ENCODE measurements at places on chromosomes 1 and 21.

DNA sequence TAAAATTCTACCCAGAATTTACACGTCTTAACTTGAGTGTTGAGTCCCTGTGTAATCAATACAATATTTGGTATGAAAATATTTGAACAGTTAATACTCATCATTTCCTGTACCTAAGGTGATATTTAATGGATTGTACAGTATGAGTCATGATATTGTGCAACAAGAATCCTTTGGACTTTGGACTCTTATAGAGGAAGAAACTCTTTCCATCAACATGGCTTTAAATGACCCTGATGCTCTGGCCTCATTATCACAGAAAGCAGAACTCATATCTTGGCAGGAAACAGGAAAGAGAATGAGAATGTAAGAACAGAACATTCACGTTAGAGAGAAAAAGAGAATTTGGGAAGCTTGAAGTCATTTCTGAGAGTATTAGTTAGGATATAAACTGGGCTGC is 168.8 kb upstream of the B3GALT2 start:
- no peak for DNase-seq
- no peak overlapping the region for H3K4me3 ChIP-seq
- H3K36me3 ChIP-seq: no peaks in the 10 kb centered on the region
- no peaks in the 10 kb centered on the region for H3K27me3 ChIP-seq
- H3K27ac ChIP-seq: no peak overlapping the region
- no peaks in the 10 kb centered on the region for H3K4me1 ChIP-seq

DNA sequence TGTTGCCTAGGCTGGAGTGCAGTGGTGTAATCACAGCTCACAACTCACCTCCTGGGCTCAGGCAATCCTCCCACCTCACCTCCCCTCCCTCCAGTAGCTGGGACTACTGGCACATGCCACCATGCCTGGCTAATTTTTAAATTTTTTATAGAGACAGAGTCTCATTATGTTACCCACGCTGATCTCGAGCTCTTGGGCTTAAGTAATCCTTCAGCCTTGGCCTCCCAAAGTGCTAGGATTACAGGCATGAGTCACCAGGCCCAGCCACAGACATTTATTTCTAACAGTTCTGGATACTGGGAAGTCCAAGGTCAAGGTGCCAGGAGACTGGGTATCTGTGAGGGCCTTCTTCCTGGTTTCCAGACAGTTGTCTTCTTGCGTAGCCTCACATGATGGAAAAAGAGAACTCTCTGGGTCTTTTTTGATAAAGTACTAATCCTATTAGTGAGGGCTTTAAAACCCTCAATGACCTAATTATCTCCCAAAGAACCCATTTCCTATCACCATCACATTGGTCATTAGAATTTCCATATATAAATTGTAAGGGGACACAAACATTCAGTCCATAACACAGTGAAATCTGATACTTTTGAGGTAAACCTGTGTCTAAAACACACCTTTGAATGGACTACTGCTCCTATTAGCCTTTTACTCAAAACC is 67.9 kb downstream of the PHACTR4 start:
- no peaks in the 10 kb centered on the region for H3K36me3 ChIP-seq
- peaks cover 7% of the 10 kb centered on the region for H3K4me1 ChIP-seq
- H3K4me3 ChIP-seq: no peak overlapping the region
- H3K27me3 ChIP-seq: no peaks in the 10 kb centered on the region
- DNase-seq: peak; percentile 4

DNA sequence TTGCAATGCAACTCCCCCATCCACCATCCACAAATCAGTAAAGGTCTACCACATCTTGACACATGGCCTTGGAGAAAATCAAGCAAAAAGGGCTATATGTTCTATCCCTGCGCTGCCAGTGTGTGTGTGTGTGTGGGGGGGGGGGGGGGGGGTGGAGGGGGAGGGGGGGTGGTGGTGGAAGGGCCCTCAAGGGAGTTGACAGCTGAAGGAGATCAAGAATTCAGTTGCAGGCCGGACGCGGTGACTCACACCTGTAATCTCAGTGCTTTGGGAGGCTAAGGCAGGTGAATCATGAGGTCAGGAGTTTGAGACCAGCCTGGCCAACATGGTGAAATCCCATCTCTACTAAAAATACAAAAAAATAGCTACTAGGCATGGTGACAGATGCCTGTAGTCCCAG is 37.6 kb upstream of the CLIC4 start:
- H3K4me1 ChIP-seq: peaks cover 6% of the 10 kb centered on the region
- no peak overlapping the region for H3K27ac ChIP-seq
- H3K27me3 ChIP-seq: no peaks in the 10 kb centered on the region
- no peaks in the 10 kb centered on the region for H3K36me3 ChIP-seq

GRCh38 chr1:169896013-169896412 is 2.3 kb upstream of the SCYL3 start:
- H3K36me3 ChIP-seq: no peaks in the 10 kb centered on the region
- no peak overlapping the region for H3K27ac ChIP-seq
- peaks cover 12% of the 10 kb centered on the region for H3K4me1 ChIP-seq
- no peak overlapping the region for H3K4me3 ChIP-seq
- DNase-seq: no peak
- H3K27me3 ChIP-seq: no peaks in the 10 kb centered on the region

DNA sequence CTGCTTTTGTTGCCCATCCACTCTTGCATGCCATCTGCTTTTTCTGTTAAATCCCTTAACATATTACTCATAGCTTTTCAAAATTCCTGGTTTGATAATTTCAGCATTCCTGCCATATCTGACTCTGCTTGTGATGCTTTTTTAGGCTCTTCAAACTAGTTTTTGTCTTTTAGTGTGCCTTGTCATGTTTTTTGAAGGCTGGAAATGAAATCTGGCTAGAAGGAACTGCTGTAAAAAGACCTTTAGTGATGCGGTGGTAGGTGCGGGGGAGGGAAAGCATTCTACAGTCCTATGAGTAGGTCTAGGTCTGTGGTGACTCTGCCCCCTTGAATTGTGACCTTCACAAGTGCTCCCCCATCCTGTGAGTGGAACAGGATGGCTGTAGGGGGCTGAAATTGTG is 15.0 kb upstream of the S100B start:
- H3K27ac ChIP-seq: no peak overlapping the region
- DNase-seq: no peak
- no peak overlapping the region for H3K4me3 ChIP-seq
- H3K27me3 ChIP-seq: no peaks in the 10 kb centered on the region
- no peaks in the 10 kb centered on the region for H3K36me3 ChIP-seq
- H3K4me1 ChIP-seq: peaks cover 23% of the 10 kb centered on the region

DNA sequence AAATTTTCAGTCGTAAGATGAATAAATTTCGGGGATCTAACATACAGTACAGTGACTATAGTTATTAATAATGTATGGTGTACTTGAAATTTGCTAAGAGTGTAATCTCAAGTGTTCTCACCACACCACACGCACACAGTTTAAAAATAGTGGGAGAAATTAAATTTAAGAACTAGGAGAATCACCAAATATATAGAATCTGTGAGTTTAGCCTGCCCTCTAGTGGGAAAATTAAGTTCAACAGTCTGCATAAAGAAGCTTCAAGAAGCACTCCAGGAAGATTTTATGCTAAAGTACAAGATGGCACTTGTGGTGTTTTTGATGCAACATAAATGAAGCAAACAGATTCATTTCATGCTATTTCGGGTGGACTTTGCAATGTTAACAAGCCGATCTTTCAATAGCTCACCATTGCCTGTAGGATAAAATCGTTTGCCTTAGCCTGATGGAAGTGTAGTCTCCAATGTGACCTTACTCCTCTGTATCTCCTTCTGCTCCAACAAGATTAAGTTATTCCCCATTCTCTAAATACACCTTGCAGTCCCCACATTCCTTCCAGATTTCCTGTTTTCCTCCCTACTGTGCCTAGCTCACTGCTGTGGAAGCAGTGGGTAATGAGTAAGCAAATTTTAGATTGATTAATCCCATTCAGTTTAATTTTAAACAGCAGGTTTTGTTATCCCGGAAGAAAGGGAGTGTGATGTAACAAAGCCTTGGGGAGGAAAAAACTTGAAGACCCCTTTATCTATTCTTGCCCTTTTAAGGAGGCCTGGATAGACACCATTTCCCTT is 8.7 kb upstream of the PIK3C2B start:
- peak; percentile 69 for DNase-seq
- no peak overlapping the region for H3K4me3 ChIP-seq
- H3K4me1 ChIP-seq: no peaks in the 10 kb centered on the region

- no peaks in the 10 kb centered on the region for H3K36me3 ChIP-seq
- H3K4me1 ChIP-seq: no peaks in the 10 kb centered on the region
- H3K27ac ChIP-seq: no peak overlapping the region
- H3K4me3 ChIP-seq: no peak overlapping the region
- no peak for DNase-seq
Observed at GRCh38 chr1:199064971-199065370, 426.1 kb downstream of the PTPRC start.

All from neural progenitor cell (in vitro differentiated cells).